RWPE2 (cell line): ENCODE measurements at places on chromosomes 5 and 9.

DNA sequence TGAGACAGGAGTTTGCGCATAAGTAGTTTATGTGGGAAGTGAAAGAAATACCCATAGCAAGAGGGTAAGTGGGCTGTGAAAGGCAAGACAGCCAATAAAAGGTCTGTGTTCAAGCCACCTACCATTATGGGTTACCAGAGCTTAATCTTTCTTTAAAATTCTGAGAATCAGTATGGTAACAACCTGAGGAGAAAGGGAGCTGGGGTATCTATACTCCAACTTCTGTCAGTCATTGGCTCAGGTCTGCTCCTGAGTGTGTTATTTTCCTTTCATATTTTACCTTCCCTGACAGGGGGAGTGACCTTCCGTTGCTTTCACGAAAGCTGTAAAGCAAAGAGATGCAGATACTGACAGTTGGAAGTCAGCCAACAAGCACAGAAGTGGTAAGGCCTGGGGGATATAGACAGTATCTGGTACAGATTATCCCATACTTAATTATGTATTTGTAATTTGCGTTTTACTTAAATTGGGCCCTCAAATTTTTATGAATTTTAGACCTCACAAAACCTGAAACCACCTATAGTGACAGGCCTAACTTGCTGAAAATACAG, 233.4 kb downstream of the RAB3C start:
- DNase-seq = no peak

- DNase-seq = no peak
Observed at GRCh38 chr5:123278284-123278683, 144.9 kb downstream of the CEP120 start.

- peak; percentile 98 for DNase-seq
Observed at GRCh38 chr5:34915139-34915855, at the start of the genes BRIX1 and RAD1. Gene BRIX1 (plus strand): TSS chr5:34915711. CDS start chr5:34915739, 28 bp downstream. Gene RAD1 (minus strand): TSS chr5:34915504. CDS start chr5:34914892, 612 bp downstream.

DNA sequence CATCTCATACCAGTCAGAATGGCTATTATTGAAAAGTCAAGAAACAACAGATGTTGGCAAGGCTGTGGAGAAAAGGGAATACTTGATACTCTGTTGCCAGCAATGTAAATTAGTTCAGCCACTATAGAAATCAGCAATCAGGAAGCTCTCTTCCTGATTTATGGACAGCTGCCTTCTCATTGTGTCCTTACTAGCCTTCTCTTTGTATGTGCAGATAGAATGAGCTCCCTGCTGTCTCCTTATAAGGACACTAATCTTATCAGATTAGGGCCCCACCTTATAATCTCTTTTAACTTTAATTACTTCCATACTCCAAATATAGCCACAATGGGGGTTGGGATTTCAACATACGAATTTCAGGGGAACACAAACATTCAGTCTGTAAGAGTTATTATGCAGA, 38.0 kb downstream of the KCNV2 start:
- DNase-seq = no peak

DNA sequence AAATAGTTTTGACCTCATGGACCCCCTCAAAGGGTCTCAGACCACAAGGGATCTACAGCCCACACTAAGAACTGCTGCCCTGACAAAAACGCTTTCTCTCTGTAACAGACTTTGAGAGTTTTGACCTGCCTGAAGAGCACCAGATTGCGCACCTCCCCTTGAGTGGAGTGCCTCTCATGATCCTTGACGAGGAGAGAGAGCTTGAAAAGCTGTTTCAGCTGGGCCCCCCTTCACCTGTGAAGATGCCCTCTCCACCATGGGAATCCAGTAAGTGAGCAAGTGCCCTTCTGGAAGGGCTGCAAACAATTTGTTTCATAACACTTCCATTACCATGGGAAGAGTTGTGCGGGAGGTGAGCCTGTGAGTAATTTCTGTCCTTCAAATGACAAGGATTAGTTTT, 6.0 kb downstream of the PTTG1 start:
- no peak for DNase-seq

- DNase-seq = no peak
Observed at GRCh38 chr5:170508660-170509347, 5.0 kb downstream of the KCNIP1 start.

DNA sequence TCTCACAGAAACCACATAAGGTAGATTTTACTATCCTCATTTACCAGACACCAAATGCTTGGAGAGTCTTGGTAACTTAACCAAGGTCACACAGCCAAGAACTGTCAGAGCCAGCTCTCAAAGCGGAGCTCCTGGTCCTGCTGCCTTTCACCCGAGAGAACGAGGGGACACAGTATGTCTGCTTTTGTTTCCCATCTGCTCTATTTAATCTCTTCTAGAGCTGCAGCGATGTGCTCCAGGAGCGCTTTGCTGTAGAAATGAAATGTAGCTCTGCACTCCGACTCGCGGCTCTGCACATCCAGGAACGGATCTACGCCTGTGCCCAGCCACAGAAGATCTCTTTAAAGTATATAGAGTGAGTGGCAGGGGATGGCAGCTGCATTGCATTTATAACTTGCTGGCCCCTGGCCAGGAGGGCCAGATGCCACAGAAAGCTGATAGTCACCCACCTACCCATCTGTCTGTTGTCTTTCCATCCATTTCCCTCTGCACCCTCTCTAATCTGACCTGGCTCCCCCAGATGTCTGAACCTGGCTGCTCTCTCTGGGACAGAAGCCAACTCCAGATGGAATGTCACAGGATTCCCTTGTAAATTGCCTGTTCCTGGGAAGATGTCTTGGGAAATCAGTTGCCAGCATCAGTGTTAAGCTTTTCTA, 21.4 kb upstream of the TRMT10B start:
- DNase-seq = no peak
